ENCODE measurements at places on chromosomes 7 and 10. TPM values are rescaled to one million over a fixed set of nuclear protein-coding genes. Genes with fewer than 3 reads are reported as not detected.

Gene OPTN
- 87.4 TPM for total RNA-seq

Gene SPAM1
- total RNA-seq = not detected

Gene ZNF273
- total RNA-seq = 3.7 TPM

Gene PIK3CG
- total RNA-seq = not detected

Gene WDR86
- total RNA-seq = not detected

Gene SEC61G
- 625 TPM for total RNA-seq

Gene TMEM273
- total RNA-seq = not detected

Gene MMD2
- total RNA-seq = not detected

Gene KDM7A
- total RNA-seq = 7.1 TPM

Gene GDF10
- 0.12 TPM for total RNA-seq

Gene CC2D2B
- not detected for total RNA-seq

Gene HTR5A
- not detected for total RNA-seq

Gene CDK1
- 98.9 TPM for total RNA-seq

Gene ADK
- 62.2 TPM for total RNA-seq

Gene XRCC2
- 1.6 TPM for total RNA-seq

Gene SPDYE1
- total RNA-seq = not detected

Gene BCAP29
- 120 TPM for total RNA-seq

Gene COPG2
- 39.0 TPM for total RNA-seq

Gene SUN3
- total RNA-seq = not detected

Gene TUBAL3
- not detected for total RNA-seq

Gene LRRN3
- total RNA-seq = 4.1 TPM

Gene CTAGE8
- 0.44 TPM for total RNA-seq

Gene PLCE1
- 2.2 TPM for total RNA-seq

Gene LRRC17
- 37.5 TPM for total RNA-seq

Gene RBP4
- not detected for total RNA-seq

Gene LIPJ
- total RNA-seq = not detected

Gene SPDYE5
- total RNA-seq = 0.12 TPM

Gene TLX1
- total RNA-seq = not detected

Gene VPS37D
- 9.2 TPM for total RNA-seq

Gene NODAL
- total RNA-seq = not detected

Gene VWDE
- total RNA-seq = 0.33 TPM

Gene NEUROG3
- not detected for total RNA-seq

Gene ADAMTS14
- 4.0 TPM for total RNA-seq

Gene HUS1
- 28.6 TPM for total RNA-seq

Gene LMBR1
- 59.7 TPM for total RNA-seq

Gene CRHR2
- not detected for total RNA-seq

Gene SRPK2
- total RNA-seq = 40.3 TPM

Gene DPY19L1
- 34.6 TPM for total RNA-seq

Gene NRF1
- total RNA-seq = 12.0 TPM

Gene INHBA
- total RNA-seq = 18.2 TPM

Gene HTR7
- total RNA-seq = 1.1 TPM

Gene VSTM2A
- total RNA-seq = not detected

Gene OR2A1
- not detected for total RNA-seq

Gene DRGX
- not detected for total RNA-seq

Gene RHOBTB1
- 16.4 TPM for total RNA-seq

Gene NAT16
- under 0.01 TPM for total RNA-seq

Gene CCL24
- not detected for total RNA-seq

Gene CCSER2
- 36.9 TPM for total RNA-seq

Gene EPDR1
- 12.8 TPM for total RNA-seq

Gene UNC5B
- 11.2 TPM for total RNA-seq

Gene ZSWIM8
- 44.9 TPM for total RNA-seq

Gene GIMAP5
- under 0.01 TPM for total RNA-seq

Gene UPK3B
- total RNA-seq = not detected

Gene DKK1
- total RNA-seq = 421 TPM

Gene CXCL12
- total RNA-seq = 16.2 TPM

Gene SLC18A2
- not detected for total RNA-seq
